ENCODE measurements at places on chromosomes 13 and 19.

DNA sequence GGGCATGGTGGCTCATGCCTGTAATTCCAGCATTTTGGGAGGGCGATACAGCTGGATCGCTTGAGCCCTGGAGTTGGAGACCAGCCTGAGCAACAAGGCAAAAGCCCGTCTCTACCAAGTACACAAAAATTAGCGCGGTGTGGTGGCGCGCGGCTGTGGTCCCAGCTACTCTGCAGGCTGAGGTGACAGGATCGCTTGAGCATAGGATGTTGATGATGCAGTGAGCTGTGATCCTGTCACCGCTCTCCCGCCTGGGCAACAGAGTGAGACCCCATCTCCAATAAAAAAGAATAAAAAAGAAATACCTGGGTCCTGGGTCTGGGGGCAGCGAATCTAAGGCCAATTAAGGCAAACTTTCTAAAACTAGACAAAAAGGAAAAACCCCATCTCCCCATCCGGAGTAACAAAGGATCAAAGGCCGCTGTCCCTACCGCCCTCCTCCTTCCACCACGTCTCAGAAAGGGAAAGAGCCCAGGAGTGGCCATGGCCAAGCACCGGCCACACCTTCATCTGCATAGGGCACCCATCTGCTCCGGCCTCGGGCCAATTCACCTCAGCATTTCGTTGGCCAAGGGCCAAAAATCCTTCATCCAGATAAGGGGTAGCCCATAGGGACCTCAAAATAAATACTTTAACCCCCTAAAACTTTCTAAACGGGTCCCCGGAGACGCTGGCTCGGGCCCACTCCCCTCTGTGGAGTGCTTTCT lies 851 bp downstream of the ZNF320 start:
- no peak for DNase-seq

DNA sequence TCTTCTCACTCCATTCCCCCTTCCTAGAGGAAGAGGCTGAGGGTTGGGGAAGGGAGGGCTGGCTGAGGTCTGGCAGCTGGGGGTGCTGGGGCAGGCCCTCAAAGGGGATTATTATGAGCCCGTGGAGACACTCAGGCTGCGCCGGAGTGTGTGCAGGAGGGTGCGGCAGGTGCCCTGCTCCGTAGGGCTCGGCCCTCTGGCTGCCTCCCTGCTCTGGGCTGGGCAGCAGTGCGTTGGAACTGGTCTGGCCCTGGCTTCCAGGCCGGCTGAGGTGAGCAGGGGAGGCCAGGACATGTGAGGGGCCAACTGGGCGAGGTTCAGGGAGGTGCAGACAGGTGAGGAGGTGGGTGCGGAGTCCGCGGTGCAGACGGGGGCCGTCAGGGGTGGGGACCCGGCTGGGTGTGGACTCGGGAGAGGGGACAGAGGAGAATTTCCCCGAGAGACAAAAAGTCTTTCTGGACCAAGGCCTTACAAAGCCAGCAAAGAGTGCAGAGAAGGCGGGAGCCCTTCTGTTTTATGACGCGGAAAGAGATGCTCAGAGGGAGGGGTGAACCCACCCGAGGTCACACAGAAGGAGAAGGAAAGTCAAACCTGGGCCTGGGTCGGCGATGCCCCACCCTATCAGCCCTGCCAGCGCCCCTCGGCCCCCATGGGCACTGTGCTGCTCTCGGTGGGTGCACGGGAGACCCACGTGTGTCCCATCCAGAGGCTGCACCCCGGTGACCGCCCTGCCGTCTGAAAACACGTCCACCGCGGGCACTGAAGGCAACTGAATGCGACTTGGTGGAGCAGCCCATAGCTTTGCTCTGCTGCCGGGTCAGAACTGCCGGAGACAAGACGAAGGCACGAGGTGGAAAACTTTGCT lies 31.0 kb downstream of the PIP5K1C start:
- DNase-seq: no peak

- no peak for DNase-seq
Measured at GRCh38 chr13:36313047-36313969, 15.7 kb upstream of the CCDC169 start.

- DNase-seq: no peak
Measured at GRCh38 chr13:48475230-48475629, 57.6 kb downstream of the RCBTB2 start.

GRCh38 chr13:98606296-98606695 lies 29.4 kb upstream of the STK24 start:
- no peak for DNase-seq

DNA sequence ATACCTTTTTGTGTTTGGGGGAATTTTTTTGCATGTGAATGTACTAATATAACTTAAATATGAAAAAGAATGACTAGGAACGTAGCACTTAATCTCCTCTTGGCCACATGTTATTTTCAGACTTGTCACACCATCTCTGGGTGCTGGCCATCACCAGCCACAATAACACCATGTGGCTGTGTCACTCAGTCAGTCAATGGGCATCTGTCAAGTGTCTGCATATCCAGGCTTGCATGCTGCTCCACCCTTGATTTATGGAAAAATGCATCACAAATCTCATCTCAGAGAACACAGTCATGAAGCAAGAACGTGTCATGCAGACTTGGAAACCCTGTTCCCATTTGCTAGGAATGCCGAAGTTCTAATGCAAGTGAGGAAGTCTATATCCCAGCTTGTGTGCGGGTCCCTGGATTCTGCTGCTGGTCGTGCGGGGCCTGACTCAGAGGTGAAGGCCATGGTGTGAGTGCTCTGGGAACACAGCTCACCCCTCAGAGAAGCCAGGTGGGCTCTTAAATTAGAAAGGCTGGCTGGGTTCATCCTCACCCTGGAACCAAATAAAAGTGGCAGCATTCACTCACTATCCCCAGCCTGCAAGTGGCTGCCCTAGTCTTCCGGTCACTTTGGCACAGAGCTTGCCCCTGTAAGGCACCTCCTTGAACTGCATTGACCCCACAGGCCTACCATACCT lies 53.6 kb upstream of the ARHGEF7 start:
- DNase-seq: no peak

GRCh38 chr13:111880185-111880584 lies 186.8 kb upstream of the SOX1 start:
- DNase-seq: no peak

- no peak for DNase-seq
Measured at GRCh38 chr19:55133639-55134444, 15.2 kb downstream of the TNNT1 start.

GRCh38 chr19:34171539-34171876 lies 796 bp upstream of the LSM14A start:
- DNase-seq: peak; percentile 46

DNA sequence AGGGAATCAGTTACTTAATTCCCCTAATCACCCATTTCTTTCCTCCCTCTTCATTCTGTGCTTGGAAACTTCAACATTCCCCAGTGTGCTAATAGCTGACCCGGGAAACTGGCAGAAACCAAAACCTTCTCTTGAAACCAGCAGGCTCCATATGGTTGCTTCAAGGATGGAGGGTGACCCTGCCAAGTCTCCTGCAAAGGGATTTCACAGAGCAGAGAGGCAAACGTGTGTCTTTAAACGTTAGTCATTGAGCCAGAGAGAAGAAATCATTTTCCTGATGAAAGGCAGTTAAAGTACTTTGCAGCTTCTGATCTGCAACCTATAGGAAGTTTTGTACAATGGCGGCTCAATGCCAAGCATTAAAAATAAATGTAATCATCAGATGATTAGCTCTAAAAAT lies 220.9 kb downstream of the POU4F1 start:
- no peak for DNase-seq

DNA sequence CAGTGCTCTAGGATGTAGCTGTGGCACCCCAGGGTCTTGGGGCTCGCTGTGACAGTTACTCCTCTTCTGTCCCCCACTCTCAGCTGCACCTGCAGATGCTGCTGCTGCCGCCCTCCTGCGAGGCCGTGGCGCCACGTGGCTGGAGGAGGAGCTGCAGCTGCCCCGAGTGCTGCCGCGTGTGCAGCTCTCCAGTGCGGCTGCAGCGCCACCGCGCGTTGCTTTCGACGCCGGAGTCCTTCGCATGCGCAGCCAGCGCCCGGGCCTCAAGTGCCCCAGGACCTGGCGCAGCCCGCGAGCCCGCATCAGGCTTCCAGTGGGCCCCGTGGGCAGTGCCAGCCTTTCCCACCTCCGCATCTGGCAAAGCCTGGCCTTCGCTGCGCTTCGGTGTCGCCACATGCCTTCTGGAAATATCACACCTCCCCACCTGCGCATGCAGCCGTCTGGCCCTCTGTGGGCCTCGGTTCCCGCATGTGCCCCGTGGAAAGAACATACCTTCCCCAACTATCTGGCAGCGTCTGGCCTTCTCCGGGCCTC lies 692 bp upstream of the ZNF580 start:
- DNase-seq: no peak

DNA sequence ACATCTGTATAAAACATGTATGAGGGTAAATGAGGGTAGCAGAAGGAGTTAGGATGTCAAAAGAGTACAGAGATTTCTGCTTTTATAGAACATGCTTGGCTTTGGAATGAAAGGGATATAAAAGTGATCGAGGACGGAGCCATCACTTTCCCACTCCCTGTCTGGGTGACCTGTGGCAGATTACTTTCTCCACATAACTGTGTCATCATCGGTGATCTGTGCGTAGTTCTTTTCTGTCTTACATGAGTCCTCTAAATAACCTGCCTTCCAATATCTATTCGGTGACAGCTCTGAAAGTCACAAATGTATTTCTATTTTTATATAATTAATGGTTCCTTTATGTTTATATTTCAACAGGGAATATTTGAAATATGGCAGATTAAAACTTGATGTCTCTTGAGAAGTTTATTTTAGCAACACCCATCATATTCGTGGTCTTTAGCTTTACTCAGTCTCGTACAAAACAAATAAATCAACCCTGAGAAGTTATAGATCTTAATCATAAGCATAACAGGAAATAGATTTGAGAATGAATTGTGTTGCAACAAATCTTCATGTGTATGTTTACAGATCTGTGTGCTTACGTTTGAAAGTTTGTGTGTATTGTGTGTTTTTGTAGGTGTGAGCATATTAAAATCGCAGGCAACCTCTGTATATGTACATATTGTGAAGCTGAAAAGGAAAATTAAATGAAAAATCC lies 1094.3 kb downstream of the EFNB2 start:
- no peak for DNase-seq

- DNase-seq: no peak
Measured at GRCh38 chr19:19758164-19758563, 25.3 kb upstream of the ZNF14 start.

GRCh38 chr19:44719262-44719701 lies 20.3 kb downstream of the CEACAM16 start:
- no peak for DNase-seq

DNA sequence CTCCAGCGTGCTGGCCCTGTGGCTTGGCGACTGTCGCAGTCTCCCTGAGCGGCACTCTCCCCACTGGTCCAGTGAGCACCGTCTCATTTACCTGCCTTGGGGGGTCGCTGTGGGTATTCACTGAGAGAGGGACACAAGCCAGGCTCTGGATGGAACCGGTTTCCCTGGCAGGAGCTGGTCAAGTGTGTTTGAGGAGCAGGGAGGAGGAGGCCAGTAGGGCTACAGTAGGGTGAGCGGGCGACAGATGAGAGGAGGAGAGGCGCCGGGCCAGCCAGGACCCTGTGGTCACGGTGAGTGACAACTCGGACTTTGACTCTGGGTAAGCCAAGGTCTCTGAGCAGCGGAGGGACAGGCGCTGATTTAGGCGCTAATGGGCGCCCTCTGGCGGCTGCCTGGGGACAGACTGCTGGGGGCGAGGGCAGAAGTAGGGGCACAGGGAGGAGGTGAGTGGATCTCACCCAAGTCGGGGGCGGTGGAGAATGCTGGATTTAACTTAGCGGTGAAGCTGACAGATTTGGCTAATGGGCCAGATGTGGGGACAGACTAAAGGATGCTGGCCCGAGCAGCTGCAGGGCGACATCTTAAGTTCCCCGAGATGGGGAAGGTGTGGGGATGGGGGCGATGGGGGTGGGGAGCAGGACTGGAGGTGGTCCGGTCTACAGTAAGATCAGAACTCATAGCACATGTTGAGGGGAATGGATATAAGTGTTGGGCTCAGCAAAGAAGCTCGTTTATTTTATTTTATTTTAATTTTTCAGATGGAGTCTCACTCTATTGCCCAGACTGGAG lies 4.7 kb upstream of the PRMT1 start:
- DNase-seq: peak; percentile 65

- no peak for DNase-seq
Measured at GRCh38 chr13:92719868-92720267, 506.7 kb upstream of the GPC6 start.

- peak; percentile 77 for DNase-seq
Measured at GRCh38 chr19:42284066-42284501, 15.0 kb downstream of the CIC start.
